ENCODE measurements at places on chromosomes 13 and 19.

DNA sequence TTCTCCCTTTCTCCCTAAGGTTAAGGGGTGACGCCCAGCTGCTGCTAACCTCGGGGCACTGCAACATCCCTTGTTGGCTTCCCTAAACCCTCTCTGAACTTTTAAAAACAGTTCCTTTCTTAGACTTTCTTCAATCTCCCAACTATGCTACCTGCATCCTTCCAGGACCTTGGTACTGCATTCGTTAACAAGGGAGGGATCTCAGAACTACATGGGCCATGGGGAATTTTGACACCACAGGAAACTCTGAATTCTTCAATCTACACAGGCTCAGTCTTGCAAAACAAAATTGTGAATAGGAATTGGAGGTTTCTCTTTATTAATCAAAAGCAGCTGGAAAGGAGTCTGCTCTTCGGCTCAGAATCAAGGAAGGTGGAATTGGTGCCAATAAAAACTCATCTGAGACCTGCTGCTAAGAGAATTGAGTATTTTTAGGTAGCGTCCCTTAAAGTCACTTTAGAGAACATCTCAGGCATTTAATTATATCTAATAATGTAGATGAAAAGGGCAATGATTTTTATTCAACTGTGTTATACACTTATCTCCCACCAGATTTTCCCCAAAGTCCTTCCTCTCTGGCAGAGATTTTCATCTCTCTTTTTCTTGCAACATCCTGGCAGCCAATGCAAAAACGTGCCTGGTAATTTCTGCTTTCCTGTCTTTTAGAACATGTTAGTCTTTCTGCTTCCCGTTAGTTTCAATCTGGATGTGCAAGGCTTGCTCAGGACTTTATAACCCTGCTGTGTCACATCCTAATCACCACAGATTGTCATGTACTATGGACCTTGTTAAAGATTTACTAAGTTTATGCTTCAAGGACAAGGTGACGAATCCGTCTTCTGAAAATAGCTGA, 69.1 kb upstream of the SLC15A1 start:
- no peak for DNase-seq

DNA sequence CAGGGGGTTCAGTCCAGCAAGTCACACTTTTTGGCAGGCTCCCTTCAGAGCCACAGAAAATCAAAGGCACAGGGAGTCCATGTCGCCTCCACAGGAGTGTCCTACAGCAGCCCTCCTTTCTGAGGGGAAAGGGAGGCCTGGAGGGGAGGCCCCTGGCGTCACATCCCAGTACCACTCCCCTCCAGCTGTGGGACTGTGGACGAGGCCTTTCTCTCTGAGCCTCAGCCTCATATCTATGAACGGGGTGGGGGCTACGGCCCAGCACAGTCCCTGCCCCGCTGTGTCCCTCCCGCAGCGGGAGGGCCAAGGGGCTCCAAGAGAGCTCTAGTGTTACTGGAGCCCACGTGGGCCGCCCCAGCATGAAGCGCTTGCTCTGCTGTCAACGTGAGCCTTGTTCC, 23.8 kb downstream of the PEPD start:
- DNase-seq: no peak

- DNase-seq: no peak
Observed at GRCh38 chr19:2798733-2799132, 13.4 kb downstream of the THOP1 start.

DNA sequence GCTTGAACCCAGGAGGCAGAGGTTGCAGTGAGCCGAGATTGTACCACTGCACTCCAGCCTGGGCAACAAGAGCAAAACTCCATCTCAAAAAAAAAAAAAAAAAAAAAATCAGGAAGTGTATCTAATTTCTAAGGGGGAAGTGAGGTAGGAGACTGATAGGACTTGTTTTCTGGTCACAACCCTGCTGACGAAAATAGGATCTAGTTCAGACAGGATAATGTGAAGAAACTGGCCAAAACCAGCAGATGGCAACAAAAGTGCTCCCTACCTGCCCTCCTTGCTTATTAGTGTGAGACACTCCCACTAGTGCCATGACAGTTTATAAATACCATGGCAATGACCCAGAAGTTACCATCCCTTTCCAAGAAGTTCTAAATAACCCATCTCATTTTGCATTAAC, 36.0 kb upstream of the KPNA3 start:
- DNase-seq: no peak

DNA sequence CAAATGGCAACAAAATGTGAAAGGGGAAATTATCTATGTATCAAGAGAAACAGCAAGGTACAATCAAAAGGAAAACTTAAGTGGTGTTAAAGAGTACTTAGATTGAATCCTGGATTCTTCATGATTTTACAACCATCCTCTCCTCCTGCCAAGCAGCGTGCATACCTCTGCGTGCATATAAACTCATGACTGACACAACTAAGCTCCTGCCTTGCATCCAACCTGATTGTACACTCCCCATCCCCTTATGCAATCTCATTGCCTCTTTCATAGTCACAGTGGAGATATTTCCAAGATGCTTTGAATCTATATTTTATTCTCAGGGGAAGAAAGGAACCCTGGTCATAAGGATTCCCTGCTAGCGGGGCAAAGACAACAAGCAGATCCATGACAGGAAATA, 499.9 kb downstream of the KCTD12 start:
- DNase-seq: no peak

DNA sequence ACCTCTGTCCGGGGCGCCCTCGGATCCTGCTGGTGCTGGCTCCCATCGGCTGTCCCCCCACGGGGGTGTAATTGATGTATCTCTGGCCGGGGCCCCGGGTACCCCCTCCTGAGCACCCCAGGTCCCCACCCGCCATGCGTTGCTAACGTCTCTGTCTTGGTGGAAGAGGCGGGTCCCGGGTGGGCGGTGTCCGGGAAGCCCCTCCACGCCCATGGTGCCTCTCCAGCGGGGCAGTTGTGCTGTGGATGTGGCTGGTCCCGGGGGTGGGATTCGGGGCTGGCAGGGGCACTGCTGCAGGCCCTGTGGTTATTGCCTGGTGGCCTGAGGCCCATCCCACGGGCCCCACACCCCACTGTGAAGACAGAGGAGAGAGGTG, 4.9 kb downstream of the DIRAS1 start:
- DNase-seq: no peak

DNA sequence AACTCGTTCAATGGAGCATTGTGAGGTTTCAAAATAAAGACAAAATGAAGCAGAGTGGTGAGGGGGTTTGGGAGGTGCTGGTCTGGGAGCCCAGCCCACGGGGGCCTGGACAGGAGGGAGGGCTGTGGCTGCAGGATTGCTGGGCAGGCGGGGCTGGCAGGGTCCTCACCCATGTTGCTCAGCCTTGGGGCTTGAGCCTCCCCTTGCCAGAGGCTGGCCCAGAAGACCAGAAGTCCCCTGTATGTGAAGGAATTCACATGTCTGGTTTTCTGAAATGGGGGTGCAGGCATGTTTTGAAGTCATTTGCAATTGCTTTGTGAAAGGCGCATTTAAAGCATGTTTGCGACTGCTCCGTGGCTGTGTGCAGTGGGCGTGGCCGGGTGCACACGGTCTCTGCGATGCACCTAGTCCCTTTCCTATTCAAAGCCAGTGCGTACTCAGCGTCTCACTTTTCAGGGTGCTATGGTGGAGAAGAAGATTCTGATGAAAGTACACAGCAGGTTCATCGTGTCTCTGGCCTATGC, 2.3 kb downstream of the GRK1 start:
- DNase-seq: no peak

- no peak for DNase-seq
Observed at GRCh38 chr13:97225533-97225932, 3.4 kb downstream of the MBNL2 start.

DNA sequence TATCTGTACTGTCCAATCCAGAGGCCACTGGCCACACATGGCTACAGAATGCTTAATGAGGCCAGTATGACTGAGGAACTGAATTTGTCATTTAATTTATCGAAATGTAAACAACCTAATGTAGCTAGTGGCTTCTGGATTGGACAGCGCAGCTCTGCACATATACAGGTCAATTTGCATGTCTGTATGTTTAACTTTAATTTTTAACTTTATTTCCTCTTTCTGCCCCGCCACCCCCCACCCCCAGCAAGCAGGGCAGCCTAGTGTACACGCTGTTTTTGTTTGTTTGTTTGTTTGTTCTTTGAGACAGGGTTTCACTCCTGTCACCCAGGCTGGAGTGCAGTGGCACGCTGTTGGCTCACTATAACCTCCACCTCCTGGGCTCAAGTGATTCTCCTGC, 15.5 kb downstream of the ZSWIM9 start:
- no peak for DNase-seq

DNA sequence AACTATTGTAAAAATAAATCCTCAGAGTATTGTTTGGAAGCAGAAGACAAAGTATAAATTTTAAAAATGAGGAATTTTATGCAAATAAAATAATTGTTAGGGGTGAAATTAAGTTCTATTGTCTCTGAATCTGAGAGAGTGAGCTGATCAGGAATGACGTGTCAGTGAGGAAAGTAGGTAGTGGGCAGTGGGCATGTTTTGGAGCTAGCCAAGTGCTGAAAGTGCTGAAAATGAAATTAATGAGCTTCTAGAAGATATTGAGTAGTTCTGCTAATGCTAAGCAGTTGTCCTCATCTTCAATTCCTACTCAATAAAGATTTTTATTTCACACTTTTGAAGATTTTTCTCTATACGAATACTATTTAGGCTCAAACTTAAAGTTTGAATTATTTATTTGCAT, 1167.8 kb upstream of the PCDH20 start:
- DNase-seq: no peak

DNA sequence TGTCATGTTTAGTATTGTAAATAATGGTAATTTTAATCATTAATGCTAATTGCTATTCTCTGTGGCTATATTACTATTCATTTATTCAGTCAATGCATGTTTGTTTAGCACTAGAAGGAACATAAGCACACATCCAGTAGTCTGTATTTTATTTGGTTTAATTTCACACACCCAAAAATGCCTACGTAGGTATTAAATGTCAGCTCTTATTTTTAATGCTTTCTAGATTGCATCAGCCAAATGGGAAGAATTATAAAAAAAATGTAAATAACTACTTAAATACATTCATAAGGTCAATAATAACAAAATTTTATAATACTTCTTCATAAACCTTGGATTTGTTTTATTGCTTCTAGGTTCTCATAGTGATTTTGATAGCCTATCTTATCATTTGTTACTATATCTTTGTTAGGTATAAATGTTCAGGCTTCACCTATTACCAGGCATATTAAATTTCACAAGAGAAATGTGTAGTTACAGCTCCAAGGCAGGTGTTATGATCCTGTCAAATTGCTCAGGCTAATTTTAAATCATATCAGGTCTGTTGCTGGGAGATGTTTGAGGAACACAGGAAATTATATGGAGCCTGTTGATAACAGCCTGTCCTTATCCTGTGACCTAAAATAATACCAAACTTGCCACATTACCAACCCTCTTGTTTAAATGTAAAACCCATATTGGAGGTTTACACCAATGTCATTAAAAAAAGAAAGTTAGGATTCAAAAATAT, 34.4 kb downstream of the ITGBL1 start:
- DNase-seq: no peak

GRCh38 chr13:32125751-32126150, 94.2 kb downstream of the FRY start:
- DNase-seq: no peak

- no peak for DNase-seq
Observed at GRCh38 chr13:87671753-87672605, 808 bp downstream of the SLITRK5 start.

DNA sequence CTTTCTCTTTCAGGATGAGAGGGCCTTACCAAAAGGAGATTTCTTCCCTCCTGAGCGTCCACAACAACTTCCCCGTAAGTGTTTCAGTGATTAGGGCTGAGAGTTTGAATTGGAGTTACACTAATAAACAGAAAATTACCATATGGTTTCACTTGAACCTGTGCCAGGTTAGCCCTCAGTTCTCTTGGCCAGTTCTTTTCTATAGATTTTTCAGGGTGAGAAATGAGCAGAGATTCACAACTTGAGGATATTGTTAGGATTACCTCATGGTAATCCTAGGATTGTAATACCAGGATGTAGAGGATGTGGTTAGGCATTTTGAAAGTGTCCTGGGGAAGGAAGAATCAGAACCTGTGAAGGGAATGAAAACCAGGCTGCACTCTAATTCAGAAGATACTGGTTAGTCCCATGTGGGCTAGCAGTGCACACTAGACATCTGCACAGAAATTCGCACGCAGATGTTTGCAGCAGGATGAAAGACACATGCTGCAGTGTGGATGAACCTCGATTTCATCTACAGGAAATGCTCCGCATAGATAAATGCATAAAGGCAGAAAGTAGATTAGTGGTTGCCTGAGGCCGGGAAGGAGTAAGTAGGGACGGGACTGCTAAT, 24.1 kb downstream of the HNRNPM start:
- no peak for DNase-seq

- no peak for DNase-seq
Observed at GRCh38 chr13:76619631-76620030, 266.6 kb downstream of the KCTD12 start.

DNA sequence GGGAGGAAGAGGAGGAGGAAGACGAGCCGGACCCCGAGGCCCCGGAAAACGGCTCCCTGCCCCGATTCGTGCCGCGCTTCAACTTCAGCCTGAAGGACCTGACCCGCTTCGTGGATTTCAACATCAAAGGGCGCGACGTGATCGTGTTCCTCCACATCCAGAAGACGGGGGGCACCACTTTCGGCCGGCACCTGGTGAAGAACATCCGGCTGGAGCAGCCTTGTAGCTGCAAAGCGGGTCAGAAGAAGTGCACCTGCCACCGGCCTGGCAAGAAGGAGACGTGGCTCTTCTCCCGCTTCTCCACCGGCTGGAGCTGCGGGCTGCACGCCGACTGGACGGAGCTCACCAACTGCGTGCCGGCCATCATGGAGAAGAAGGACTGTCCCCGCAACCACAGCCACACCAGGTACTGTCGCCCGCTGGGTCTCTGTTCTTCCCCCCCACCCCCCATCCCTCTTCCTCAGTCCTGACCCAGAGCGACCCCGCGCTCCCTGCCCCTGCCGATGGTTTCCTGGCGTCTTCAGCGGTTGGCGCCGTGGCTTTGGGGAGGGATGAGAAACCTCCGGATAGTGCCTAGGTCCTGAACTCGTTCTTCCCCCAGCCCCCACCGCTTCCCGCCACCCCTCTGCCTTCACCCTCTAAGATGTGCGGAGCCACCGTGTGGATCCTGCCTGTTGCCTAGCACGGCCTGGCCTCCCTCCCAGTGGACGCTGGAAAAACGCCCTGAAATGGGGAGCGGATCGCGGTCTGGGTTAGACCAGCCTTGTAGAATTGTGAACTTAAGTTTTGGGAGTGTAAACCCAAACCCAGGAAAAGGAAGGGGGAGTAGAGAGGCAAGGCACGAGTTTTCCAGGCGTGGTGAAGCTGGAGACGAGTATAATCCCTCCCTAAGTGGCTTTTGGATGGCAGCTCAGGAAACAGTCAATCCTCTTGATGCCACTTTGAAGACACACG, 1.5 kb downstream of the HS6ST3 start:
- DNase-seq: no peak

DNA sequence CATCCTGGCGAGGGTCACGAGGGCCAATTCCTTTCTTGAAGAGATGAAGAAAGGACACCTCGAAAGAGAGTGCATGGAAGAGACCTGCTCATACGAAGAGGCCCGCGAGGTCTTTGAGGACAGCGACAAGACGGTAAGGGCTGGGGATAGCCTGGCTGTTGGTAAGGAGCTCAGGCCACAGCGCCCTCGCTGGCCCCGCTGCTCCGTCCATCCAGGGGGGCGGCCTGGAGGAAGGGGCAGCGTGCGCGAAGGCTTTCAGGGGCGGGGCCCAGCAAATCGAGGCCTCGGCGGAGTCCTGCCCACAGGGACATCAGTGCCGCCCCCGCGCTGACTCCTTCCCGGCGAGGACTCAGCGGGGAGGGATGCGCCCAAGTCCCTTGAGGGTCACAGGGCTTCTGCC, 6.9 kb downstream of the F10 start:
- DNase-seq: no peak

Measured in NCI-H1048 (cell line).